ENCODE measurements at places on chromosomes 16 and 17.
A peak's percentile ranks its signal among the peaks of the same experiment; 100 is the strongest.

- no peak for DNase-seq
These were observed 26.1 kb upstream of the MLKL start for GRCh38 chr16:74726716-74727115.

DNA sequence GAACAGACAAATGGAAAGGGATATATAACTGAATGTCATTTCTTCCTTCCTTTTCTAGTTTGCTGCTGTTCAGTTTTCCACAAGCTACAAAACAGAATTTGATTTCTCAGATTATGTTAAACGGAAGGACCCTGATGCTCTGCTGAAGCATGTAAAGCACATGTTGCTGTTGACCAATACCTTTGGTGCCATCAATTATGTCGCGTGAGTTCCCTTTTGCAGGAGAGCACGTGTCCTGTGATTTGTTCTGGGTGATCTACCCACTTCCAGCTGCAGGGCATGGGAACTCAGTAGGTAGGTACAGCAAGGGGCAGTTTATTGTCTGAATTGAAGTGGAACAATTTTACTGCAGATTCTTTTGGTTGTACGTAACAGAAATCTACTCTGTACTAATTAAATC lies 8.8 kb downstream of the ITGAL start:
- no peak for DNase-seq

- DNase-seq, result no peak
These were observed 130.9 kb upstream of the FOXF1 start for GRCh38 chr16:86379505-86379846.

- no peak for DNase-seq
These were observed 179.4 kb downstream of the BANP start for GRCh38 chr16:88130681-88131080.

GRCh38 chr16:88530858-88531203 lies 39.4 kb upstream of the ZC3H18 start:
- no peak for DNase-seq

DNA sequence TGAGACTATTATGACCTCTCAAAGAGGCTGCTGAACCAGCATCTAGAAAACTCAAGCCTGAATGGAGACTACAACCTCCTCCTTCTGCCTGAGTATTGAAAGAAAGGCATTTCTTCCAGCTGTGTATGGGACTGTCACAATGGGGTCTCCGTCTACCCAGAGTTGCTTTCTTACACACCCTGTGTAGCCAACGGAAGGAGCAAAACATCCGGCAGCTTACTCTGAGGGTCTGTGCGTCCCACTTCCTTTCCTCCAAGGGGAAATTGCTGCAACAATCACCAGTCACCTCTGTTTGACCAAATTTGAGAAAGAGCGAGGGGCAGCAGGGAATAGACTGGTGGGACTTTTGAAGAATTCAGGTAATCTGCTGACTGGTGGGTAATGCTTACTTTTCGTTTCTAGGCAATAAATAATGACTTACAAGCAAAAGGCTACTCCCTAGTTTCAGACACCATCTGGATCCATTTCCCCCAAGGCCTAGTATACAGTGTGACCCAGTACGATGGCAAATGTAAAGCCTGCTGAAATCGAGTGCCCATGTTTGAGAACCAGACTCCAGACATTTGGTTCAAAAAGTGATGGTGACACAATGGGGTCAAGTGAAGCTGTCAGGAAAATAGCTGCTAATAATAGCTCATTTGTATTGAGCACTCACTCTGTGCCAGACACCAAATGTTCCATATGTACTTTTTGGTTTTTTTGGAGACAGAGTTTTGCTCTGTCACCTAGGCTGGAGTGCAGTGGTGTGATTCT lies 81.7 kb downstream of the YPEL2 start:
- DNase-seq, result no peak

DNA sequence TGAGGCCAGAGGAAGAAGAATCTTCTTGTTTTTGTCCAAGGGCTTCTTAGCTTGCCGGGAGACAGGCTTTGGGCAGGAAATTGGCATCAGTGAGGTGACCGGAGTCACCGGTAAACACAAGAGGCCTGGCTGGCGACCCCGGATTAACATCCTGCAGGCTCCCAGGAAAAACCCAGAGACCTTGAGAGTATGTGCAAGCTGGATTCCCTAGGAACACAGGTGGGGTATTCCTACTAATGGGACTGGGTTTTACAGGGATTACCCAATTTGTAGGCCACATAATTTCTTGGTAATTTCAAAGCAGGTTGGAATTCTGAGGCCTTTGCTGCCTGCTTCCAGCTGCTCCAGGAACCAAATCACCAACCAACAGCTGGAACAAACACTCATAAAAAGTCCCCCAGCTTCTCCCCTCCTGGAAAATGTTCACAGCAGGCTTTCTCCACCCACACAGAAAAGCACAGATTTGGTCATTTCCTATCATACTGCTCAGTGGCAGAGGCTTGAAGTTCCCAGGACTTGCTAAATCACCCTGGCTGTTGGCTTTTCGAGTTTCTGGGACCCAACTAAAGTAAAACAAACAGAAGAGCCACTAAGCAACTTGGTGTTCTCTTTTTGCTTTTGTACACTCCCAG lies 258.8 kb downstream of the IRF8 start:
- DNase-seq, result no peak

- no peak for DNase-seq
These were observed 172.3 kb downstream of the C16orf78 start for GRCh38 chr16:49545741-49546448.

DNA sequence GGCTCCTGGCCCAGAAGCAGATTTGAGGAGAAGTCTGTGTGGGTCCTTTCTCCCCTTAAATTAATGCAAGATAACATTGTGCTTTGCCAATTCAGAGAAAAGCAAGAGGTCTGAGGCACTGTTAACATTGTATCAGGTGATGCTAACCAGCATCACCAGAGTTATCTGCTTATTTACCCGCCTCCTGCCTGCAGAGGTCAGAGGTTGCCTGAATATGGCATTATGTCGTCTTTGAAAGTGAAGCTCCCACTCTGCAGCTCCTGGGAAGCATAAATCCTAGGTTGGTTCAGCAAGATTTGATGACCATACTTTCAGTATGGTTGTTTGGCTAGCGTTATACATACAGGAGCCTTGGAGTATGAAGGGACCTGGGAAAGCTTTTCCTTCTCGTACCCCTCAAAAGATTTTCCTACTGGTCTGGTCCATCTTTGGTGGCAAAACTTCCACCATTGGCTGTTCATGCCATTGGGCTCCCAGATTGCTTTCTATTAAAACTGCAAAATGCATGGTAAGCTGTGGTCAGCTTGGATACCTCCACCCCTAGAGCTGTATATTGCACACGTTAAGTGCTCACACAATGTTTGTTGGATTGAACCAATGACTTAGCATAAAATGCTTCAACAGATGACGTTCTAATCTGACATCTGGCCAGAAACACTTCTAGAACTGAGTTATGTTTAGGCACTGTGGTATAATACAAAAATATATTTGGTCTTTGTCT lies 24.1 kb downstream of the CHD9 start:
- no peak for DNase-seq

DNA sequence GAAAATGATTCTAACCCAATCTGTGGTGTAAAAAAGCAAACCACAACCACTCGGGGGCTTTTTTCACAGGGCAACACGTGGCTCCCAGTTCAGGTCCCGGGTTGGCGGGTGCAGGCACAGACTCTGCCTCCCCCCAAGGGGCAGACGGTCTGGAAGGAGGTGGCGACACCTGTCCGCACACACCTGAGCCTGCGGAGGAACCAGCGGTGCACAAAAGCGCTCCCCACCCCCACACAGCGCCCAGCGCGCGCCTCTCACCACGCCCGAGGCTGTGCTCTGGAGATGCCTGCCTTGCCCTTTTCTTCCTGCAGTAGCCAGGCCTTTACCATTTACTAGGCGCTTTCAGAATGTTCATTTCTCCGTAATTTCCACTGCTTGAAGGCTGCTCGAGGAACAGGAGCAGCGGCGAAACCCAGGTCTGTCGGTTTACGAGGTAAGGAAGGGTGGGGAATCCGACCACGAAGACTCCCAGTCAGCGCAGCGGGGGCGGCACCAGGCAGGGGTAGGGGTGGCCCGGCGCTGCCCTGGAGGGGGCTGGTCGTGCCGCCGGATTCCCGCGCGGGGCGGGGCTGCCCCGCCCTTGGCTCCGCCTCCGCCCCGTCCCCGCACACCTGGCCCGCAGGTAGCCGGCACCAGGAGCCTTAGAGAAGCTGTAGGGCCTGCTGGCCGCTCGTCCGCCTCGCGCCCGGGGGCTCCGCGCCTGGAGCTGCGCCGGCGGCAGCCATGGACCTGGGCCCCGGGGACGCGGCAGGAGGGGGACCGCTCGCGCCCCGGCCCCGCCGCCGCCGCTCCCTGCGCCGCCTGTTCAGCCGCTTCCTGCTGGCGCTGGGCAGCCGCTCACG lies at the start of gene USP43:
TSS of gene USP43 (plus strand) at position 608 of the 842 bp plus-strand sequence. CDS start at position 724, 116 bp downstream.
- peak; percentile 40 for DNase-seq

GRCh38 chr17:77145612-77146245 lies 5.0 kb downstream of the SEC14L1 start:
- peak; percentile 75 for DNase-seq

- no peak for DNase-seq
These were observed 2.4 kb upstream of the COX6A2 start for GRCh38 chr16:31430380-31431052.

DNA sequence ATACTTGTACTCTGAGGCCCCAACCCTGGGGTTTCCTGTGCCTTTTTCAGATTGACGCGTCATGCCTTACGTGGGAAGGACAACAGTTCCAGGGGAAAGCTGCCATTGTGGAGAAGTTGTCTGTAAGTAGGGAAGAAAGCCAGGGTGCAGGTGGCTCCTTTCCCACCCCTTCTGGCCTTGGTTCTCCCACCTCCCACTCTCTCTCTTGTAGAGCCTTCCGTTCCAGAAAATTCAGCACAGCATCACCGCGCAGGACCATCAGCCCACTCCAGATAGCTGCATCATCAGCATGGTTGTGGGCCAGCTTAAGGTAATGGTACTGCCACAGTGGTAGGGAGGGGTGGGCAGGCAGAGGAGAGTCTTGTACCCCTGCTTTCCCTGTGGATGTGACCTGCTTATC lies 4.6 kb upstream of the EDC4 start:
- DNase-seq, result no peak

DNA sequence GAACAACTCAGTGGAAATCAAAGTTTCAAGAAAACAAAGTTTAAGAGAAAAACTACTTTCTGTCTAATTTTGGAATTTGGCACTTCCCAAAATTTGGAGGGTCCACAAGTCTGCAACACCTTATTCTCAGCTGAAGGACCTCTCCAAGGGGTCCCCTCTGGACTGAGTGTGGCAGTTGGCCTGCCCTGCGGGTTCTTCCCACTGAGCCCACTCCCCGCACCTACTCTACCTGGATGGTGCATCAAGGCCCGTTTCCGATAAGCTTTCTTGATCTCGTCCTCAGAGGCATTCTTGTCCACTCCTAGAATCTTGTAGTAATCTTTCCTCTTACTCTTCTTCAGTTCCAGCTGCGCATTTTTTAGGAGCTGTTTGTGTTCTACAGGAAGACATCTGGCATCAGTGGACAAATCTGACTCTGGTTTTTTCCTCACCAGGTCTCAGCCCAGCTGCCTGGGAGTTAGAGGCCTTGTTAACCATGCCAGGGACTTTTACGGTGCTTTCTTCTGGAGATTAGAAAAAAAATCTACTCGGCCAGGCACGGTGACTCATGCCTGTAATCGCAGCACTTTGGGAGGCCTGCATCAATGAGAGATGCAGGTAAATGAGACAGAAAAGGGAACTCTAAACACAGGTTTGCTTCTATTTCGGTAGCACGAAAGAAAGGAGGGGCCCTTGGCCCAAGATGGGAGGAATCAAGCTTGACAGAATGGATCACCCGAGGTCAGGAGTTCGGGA lies 15.6 kb downstream of the CNP start:
- no peak for DNase-seq

- DNase-seq, result no peak
These were observed 12.8 kb downstream of the MYO15A start for GRCh38 chr17:18121144-18121910.

GRCh38 chr17:82435103-82435502 lies 15.4 kb downstream of the CYBC1 start:
- peak; percentile 28 for DNase-seq

DNA sequence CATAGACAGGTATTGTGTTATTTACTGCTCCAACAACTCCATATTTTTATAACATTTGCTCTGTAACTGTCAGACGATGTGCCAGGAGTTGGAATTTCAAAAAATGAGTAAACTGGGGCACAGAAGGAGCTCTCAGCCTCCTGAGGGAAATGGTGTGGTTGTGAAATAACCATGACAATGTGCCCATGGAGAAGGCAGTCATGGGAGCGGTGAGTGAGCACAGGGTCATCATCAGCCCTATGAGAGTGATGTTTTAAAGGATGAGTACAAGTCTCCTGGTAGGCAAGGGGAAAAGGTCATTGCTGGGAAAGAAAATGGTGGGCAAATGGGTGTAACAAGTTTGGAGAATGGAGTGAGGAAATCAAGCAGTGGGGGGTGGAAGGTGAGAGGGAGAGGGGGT lies 115.0 kb upstream of the SEC14L1 start:
- no peak for DNase-seq

All from HTR-8/SVneo (cell line).